Pancreas (tissue), 10 donors: ENCODE measurements at places on chromosomes 13 and 19. TPM values are rescaled to one million over a fixed set of nuclear protein-coding genes. Genes with fewer than 3 reads are reported as not detected.
A peak's percentile ranks its signal among the peaks of the same experiment; 100 is the strongest.

- no peak for DNase-seq
Measured at GRCh38 chr13:46297361-46297811, 85.7 kb downstream of the LRRC63 start.

DNA sequence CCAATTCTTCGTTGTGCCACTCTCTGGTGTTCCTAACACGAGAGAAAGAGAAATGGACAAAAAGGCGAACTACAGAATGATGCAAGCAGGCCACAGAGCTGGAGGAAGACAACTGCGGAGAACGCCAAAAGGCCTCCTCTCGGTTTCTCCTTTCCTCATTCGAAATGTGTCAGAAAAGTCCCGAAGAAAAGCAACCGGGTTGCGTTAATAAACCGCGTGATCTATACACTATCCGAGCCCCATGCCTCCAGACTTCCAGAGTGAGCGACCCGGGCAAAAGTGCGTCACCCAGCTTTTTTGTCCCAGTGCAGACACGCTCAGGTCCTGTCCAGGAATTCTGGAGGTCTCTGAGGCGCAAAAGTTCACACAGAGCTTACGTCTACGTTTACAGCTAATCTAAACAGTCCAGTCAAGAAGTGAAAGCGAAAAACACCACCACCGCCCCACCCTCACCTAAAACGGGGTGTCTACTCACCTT lies 413 bp downstream of the N4BP2L2 start:
- DNase-seq, result peak; percentile 61

GRCh38 chr13:100394005-100394695 lies 194.4 kb downstream of the GGACT start:
- no peak for DNase-seq

- DNase-seq, result no peak
Measured at GRCh38 chr13:81207636-81208035, 866.7 kb upstream of the SPRY2 start.

DNA sequence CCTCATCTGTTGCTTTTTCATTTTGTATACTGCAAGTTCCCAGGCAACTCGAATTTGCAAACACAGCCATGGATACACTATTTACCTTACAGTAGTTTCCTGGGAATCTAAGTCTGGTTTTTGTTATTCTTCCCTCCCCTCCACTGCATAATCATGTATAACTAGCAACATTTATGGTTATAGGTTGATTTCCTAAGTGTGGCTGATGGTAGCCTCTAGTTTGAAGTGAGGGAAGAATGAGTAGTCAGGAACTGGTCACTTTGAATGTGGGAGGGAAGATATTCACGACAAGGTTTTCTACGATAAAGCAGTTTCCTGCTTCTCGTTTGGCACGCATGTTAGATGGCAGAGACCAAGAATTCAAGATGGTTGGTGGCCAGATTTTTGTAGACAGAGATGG lies at the start of gene KCNRG:
Gene KCNRG, plus strand, starts transcription at position 187 of the 400 bp plus-strand sequence. Its CDS starts 50 bp downstream, at position 237.
- DNase-seq, result no peak

DNA sequence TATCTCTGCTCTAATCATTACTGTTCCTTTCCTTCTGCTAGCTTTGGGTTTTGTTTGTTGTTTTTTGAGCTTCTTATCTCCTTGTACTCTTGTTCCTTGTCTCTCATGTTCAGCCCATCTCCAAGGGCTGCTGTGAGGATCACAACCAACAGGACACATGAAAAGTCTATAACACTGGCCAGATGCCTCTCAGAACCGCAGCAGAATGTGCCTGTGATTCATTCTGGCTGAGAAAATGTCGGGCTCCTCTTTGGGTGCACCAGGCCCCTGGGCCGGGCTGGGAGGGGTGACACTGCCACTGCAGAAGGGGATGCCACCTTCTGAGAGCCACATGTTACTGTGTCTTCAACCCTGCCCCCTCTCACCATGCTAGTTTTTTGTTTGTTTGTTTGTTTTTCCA lies 48.0 kb downstream of the GGACT start:
- no peak for DNase-seq

DNA sequence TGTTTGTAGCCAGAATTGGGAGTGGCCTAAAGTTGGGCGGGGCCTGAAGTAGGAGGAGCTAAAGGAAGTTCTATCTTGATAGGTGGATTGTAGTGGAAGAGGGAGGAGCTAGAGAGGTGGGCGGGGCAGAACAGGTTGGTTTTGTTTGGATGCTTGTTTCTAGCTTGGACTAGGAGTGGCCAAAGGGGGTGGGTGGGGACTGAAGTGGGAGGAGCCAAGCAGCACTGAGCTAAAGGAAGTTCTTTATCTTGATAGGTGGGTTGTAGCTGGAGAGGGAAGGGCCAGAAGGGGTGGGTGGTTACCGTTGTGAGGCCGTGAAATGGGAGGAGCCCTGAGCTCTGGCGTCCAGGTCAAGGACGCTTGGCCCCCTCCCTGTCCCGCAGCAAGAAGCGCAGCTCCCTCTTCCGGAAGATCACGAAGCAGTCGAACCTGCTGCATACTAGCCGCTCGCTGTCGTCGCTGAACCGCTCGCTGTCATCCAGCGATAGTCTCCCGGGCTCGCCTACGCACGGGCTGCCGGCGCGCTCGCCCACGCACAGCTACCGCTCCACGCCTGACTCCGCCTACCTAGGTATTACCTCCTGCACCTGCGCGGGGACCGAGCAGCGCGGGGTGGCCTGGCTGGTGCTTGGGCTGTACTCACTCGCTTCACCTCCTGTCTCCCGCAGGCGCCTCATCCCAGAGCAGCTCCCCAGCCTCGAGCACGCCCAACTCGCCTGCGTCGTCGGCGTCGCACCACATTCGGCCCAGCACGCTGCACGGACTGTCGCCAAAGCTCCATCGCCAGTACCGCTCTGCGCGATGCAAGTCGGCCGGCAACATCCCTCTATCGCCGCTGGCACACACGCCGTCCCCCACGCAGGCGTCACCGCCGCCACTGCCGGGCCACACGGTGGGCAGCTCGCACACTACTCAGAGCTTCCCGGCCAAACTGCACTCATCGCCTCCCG lies 8.0 kb downstream of the DNASE2 start:
- peak; percentile 66 for DNase-seq

- no peak for DNase-seq
Measured at GRCh38 chr13:94053986-94054593, 425.4 kb downstream of the DCT start.

DNA sequence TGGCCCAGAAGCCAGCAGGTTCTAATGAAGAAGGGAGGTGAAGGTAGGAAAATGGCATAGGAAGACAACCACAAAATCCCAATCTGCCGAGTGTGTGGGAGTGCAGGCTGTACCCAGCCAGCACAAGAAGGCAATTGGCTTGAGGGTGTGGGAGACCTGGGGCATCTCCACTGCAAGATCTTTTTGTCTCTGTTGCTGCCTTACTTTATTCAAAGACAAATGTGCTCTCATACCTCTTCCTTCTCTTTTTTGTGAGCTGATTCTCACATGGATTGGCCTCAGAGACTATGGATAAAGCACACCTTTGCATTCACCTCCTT lies 183.6 kb downstream of the ZNF536 start:
- DNase-seq, result no peak

GRCh38 chr19:5673752-5674151 lies 6.6 kb downstream of the MICOS13 start:
- DNase-seq, result no peak

EPSTI1 gene
- total RNA-seq, result 9.7 TPM
